ENCODE measurements at places on chromosomes 7 and 10.
A peak's percentile ranks its signal among the peaks of the same experiment; 100 is the strongest.

DNA sequence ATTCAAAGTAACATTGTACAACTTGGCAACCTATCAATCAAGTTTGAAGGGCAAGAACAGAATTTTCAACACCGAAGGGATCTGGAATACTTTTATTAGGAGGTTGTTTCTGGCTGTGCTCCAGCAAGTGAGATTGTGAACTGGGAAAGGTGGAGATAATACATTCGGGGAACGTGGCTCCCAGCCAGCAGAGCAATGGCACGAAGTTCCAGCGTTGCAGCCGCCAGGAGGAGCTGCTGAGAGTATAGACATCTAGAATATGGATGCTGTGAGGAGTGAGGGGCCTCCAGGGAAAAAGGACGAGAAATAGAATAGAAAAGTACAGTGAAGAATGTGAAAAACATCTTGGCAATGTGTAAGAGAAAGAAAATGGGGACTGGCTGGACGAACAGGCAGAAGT lies 69.5 kb downstream of the TCERG1L start:
- peak; percentile 29 for DNase-seq

DNA sequence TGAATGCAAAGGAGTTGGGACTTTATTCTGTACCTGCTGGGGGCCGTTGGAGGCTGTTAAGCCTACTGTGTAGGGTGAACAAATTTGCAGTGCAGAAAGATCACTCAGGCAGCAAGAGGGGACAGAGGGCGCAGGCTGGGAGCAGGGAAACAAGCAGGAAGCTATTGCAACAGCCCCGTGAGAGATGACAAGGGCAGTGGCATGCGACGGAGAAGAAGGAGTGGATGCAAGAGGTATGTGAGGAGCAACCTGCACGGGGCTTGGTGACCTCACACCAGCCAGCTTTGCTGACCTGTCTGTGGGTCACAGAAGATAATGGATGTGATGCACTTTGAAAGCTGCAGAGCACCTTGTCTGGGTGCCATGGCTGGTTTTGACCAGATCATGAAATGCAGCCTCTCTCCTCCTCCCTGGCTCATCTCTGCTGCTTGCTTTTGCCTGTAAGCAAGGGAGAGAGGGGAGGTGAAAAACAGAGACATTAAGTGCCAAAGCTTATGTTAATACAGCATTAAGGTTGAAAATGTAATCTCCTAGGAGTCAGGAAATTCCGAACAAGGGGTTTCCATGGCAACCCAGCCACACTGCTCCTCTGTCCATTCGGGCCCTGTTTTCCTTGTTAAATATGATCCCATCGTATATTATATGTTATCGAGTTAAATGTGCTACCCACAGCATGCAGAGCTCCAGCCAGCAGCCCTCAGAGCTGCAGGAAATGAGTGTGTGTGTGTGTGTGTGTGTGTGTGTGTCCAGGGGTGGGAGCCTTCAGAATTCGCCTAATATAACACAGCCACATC lies 314.3 kb upstream of the ZMIZ1 start:
- no peak for DNase-seq

GRCh38 chr10:47012214-47012613 lies 101.0 kb downstream of the PTPN20 start:
- no peak for DNase-seq

- DNase-seq = no peak
These were observed 497 bp upstream of the RAB11FIP2 start for GRCh38 chr10:118047157-118047719.

DNA sequence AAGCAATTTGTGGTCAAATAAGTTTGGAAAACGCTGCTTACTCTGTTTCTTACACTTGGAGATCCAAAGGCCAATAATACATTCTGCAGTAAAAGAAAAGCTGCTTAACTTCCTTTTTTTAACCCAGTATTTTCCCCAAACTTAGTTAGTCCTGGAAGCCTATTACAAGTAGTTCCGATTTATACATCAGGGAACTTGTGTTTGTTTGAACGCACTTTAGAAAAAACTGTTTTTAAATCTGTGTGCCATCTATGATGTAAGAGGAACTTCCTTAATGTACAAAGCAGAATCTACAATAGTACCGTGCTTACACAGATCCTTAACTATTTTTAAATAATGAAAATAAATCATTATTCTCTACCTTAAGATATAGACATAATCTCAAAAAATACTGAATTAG lies 23.0 kb downstream of the SFR1 start:
- DNase-seq = no peak

DNA sequence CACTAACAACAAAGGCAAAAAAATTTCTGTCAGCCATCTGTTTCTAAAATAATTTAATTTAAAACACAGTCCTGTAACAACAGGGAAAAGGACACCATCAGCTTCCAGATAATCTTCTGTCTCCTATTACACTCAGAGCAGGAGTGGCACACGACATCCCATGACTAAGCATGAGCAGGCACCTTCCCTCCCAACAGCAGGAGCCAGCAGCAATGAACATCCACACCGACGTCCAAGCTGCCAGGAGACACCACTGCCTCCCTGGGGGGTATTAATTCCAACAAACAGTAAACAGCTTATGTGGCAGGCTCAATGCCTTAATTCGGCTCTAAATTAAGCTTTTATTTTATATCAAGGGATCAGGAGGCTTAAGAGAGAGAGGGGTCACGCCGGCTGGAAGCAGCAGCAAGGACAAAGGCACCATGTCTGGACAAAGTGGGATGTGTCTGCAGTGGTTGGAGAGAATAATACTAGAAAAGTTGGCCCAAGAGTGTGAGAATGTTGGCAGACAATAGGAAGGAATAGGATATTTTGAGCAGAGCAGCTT lies 45.7 kb downstream of the KIAA1549 start:
- no peak for DNase-seq

- peak; percentile 67 for DNase-seq
These were observed 14.0 kb downstream of the SLC29A4 start for GRCh38 chr7:5296611-5297226.

- no peak for DNase-seq
These were observed 103.1 kb downstream of the HOXA1 start for GRCh38 chr7:26992670-26993069.

DNA sequence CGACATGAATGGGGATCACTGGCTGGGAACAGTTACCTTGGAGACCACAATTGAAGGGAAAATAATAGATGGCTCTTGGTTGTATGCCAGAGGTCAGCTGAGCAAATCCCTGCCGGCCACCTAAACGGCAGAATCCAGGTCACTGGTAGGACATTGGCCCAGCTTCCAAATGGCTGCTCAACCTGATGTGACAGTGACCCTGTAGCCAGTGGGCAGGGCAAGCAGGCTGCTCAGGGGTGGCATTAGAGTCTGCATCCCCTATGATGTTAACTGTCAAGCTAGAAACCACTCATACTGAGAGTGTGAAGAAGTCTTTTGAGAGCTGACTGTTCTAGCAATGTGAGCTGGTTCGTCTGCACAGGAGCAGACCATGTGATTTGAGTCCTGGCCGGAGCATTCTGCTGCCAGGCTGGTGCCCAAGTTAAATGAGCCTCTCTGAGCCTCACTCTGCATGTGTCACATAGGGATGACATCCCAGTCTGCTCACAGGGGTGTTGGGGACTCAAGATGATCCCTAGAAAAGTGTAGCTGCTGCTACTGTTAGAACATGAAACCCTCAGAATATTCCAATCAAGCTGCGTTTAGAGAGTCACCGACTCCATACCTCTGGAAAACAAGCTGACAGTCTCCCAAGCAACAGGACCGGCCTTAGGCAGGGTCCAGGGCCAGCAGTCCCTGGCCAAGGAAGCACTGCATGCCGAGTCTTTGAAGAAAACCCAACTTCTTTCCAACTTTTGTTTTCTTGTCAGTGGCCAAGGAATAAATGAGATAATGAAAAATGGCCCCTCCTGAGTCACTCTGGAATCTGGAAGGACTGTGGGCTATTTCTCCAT lies 69.7 kb downstream of the VWA2 start:
- DNase-seq = no peak

- no peak for DNase-seq
These were observed 69.1 kb downstream of the INPP5A start for GRCh38 chr10:132606536-132607316.

DNA sequence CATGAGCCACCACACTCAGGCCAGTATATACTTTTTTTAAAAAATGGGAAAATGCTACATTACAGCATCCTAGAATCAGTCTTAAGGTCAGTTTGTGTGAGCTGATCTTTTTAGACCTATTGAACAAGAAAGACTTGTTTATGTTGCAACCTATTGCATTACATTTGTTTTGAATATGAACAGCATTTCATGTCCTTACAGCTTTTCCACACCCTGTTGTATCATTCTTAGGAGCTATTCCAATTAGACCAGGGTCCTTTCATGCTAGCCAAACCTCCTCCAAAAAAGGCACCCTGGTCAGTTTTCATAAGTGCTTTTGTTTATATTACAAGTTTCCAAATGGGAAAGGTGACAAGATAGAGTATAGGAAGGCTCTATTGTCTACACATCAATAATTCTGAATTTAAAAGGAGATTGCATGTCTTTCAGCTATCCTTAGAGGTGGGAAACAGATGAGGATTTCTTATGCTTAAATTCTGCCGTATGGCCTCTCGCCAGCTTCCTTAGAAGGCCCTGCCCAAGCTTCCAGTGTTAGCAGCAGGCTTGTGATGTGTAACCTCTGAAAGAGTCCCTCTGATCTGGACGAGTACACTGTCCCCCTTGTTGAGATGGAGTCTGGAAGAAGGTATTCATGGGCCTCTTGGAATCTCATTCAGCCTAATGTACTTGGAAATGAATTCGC lies 171.9 kb downstream of the OTUD1 start:
- DNase-seq = no peak

GRCh38 chr10:49662169-49662830 lies 17.2 kb upstream of the C10orf53 start:
- no peak for DNase-seq

DNA sequence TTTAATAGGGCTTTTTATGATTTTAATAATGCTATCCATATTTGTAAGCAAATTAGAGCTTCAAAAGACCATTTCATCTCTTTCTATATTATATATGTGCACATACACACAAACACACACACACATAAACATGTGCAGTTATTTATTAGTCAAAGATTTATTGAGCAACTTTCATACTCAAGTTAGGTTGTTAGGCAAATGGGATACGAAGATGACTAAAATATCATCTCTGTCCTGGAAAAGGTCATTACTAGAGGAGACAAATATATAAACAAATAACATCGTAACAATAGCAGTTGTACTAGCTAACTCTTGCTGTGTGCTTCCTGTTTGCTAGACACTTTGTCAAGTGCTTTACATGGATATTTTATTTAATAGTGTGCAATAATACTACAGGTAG lies 307.9 kb downstream of the SNX13 start:
- DNase-seq = no peak

DNA sequence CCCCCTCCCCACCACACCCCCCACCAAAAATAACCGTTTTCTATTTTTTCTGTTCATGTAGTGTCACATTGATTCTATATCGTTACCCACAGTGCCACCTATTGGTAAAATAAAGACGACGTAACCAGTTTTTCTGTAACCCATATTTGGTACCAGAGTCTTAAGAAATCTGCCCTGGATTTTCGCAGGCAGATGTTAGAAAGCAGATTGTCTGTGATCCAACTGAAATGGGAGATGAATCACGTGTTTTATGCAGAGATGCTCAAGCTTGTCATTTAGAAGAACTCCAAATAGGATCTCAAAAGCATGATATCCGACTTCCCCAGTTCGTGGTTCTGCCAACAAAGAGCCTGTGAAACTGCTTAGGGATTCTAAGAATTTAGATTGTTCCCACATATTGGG lies 261.1 kb upstream of the CSTF2T start:
- no peak for DNase-seq

DNA sequence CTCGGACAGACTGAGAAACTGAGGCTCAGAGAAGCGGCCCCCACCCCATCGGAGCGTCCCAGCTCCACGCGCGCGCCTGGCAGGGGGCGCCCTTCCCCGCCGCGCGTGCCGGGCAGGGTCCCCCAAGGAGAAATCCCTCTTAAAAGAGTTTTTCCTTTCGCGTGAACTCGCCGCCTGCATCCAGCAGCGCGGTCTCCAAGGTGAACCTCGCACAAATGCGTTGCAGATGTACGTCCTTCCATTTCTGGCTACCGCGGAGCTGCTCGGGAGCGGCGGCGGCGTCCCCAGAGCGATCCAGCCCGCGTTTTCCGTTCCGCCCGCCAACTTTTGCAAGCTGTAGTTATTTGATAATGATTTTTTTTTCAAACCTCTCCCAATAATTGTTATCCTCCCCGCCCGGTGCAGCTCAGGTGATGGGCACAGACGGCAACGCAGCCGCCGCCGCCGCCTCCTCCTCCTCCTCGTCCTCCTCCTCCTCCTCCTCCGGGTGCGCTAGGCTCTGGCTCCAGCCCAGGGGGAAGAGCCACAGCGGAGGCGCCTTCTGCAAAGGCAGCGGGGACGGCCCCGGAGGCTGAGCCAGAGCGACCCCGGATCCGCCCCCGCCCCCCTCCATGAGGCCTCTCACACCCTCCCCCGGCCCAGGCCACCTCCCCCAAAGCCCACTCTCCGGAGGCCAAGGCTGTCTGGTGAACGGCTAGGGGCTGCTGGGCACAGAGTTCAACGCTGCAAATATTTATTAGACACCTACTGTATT lies 74.0 kb upstream of the CUX1 start:
- DNase-seq = peak; percentile 68

DNA sequence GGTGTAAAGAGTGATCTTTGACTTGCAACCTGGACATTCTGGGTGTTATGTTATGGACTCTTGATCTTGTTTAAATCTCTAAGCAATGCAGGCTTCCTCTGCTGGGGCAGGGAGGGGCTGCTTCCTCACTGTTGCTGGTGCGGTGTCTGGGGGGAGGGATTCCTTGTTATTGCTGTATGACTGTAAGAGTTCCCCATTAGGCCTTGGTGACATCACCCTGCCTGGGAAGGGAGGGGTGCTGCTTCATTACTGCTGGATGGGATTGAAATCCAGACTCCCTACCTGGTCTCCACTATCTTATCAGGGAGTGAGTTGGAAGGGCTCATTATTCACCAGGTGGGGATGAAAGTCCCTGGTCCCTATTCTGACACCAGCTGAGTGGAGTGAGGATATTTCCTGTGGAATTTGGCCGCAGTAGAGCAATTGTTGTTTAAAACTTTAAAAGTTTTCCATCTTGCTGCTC lies 8.8 kb downstream of the OGDH start:
- no peak for DNase-seq

Data from stimulated activated CD4-positive, alpha-beta T cell treated with anti-CD3 and anti-CD28 coated beads, Interleukin-2, amount 100 ng/mL, for 24 hours (primary cell).